Globus pallidus (tissue), 1 donor: ENCODE measurements at places on chromosomes 1 and 21.

DNA sequence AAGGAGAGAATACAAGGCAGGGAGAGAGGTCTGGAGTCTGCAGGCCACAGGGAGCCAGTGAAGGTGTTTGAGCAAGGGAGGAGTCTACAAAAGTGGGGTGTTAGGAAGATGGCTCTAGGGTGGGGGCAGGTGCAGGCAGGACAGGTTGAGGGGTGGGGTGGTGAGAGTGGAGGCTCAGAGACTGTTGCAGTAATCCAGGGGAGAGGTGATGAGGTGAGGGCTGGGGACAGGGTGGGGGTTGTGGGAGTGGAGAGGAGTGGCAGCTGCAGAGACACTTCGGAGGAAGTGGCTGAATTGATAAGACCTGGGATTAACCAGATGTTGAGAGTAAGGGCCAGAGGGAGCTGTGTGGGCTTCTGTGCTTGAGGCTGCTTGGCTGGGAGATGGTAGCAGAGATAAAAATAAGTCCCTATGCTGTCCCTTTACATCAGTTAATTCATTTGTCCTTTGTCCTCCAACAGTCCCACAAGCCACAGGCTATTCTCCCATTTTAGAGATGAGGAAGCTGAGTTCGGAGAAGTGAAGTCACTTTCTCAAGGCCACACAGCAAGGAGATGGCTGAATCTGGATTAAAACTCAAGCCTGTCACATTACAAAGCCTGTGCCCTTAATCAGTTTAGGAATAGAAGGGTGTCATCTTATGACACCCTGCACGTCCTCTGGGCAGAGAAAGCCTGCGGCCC lies 54.8 kb upstream of the SYNC start:
- DNase-seq, result no peak

GRCh38 chr1:90850181-90850897 lies 133.2 kb upstream of the BARHL2 start:
- peak; percentile 30 for DNase-seq

- DNase-seq, result no peak
Observed at GRCh38 chr1:33971018-33971710, 107.3 kb downstream of the HMGB4 start.

DNA sequence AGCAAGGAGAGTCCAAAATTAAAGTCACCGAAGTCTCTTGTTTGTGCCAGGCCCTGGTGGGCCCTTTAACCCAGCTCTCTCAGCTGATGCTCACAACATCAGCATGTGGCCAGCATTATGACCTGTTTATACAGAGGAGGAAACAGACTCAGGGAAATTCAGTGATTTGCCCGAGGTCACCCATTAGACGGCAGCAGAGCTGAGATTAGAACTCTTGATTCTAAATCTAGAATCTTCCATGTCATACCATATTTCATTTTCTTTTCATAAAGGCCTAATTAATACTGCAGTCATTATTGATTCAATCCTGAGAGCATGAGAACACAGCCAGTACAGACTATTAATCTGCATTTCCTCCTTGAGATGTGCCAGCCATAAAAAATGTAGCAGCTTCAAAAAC lies 63.7 kb downstream of the KCNN3 start:
- DNase-seq, result no peak

DNA sequence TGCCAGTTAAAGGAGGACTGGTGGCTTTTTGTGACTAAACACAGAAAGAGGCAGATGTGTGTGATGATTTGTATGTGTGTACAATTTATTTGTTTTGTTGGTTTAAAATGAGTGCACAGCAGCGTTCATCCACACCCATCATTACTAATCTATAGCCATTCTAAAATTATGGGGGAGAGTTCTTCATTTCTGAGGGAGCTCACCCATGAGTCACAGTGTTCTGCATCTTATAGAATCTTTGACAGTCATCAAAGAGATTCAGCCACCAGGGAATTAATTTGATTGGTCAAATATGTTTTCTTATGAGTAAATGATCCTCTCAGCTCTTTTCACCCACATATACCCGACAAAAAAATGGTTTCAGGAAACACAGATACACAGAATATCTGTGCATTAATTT lies 147.9 kb downstream of the GREM2 start:
- DNase-seq, result no peak

GRCh38 chr1:46084553-46085451 lies 47.6 kb downstream of the PIK3R3 start:
- no peak for DNase-seq
